ENCODE measurements at places on chromosomes 4 and X. TPM values are rescaled to one million over a fixed set of nuclear protein-coding genes. Genes with fewer than 3 reads are reported as not detected.

Gene BEX1
- 1,035 TPM for polyA plus RNA-seq

Gene TCP11X2
- polyA plus RNA-seq, result 0.12 TPM

Gene C4orf51
- not detected for polyA plus RNA-seq

Gene DRD5
- 0.46 TPM for polyA plus RNA-seq

Gene ANAPC4
- 78.1 TPM for polyA plus RNA-seq

Gene GUCY1B1
- polyA plus RNA-seq, result 13.6 TPM

Gene RAB41
- polyA plus RNA-seq, result not detected

Gene GNRHR
- polyA plus RNA-seq, result not detected

Gene SEC24B
- polyA plus RNA-seq, result 16.8 TPM

Gene CXorf66
- not detected for polyA plus RNA-seq

Gene KIF4A
- polyA plus RNA-seq, result 1.1 TPM

Gene PDE5A
- polyA plus RNA-seq, result 12.9 TPM

Gene PLS3
- polyA plus RNA-seq, result 3.8 TPM

Gene CYBB
- polyA plus RNA-seq, result 0.40 TPM

Gene NDNF
- polyA plus RNA-seq, result 4.3 TPM

Gene USP17L15
- polyA plus RNA-seq, result not detected

Gene TMEM255A
- polyA plus RNA-seq, result 7.6 TPM

Gene HPGD
- polyA plus RNA-seq, result 18.7 TPM

Gene HPRT1
- polyA plus RNA-seq, result 13.2 TPM

Gene G6PD
- polyA plus RNA-seq, result 13.6 TPM

Gene HNRNPH2
- polyA plus RNA-seq, result 136 TPM

Gene PABPC4L
- not detected for polyA plus RNA-seq

Gene EPHA5
- polyA plus RNA-seq, result 3.6 TPM

Gene KLB
- polyA plus RNA-seq, result not detected
